IMR-90 (cell line): ENCODE measurements at places on chromosomes 5 and 9. TPM values are rescaled to one million over a fixed set of nuclear protein-coding genes. Genes with fewer than 3 reads are reported as not detected.
A peak's percentile ranks its signal among the peaks of the same experiment; 100 is the strongest.

- no peak for DNase-seq
These were observed 30.7 kb upstream of the JADE2 start for GRCh38 chr5:134494780-134495179.

- DNase-seq, result no peak
These were observed 248.8 kb downstream of the MCTP1 start for GRCh38 chr5:95035891-95036685.

The ADGRD2 gene
- polyA plus RNA-seq, result not detected in 2 replicates

DNA sequence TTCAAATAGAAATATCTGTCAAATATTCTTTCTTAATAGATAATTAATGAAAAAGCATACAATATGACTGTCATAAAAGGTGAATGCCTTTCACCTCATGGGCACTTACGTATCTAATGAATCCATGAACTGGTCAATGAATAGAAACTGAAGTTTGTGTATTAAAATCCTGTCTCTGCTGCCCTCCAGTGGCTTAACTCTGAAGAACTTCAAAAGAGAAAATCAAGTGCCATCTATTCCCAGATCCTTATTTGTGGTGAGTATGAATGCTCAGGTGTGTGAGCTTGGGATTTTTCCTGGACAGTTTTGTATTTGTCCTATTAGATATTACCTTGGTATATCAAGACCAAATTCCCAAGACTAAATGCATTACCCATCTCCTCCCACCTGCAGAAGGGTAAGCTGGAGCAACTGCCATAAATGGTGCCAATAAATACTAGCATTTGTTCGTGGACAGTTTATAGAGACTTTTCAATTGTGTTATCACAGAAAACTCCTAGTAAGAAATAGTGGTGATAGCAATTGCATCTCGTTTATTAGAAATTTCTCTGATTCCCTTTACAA is 44.0 kb upstream of the SVEP1 start:
- peak; percentile 70 for DNase-seq

DNA sequence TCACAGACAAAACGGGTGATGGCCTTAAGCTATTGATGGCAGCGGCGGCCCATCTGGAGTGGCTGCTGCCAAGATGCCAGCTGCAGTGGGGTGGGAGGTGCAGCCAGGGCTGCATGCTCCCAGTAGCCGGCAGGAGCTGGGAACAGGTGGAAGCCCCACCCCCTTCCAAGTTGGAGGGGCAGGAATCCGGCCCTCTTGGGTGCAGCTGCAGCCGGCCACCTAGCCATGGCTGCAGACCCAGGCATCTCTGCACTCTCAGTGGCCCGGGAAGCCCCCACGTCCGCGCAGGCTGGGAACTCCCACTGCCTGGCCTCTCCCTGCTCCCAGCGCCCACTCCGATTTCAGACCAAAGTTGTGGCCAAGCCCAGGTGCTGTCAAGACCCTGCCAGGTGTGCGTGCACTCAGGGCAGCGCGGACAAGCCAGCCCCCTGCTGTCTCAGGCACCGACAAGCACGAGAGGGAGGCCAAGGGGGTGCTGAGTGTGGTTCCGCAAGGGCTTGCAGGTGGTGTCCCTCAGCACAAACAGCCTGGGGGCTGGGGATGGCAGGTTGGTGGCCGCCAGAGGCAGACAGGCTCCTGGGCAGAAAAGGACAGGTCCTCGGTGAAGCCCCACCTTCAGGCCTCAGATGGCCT is 115.1 kb upstream of the TSLP start:
- DNase-seq, result no peak

- DNase-seq, result peak; percentile 91
These were observed 304.0 kb downstream of the PJA2 start for GRCh38 chr5:109105631-109106267.

GRCh38 chr5:31194468-31194813 is 955 bp downstream of the CDH6 start:
- peak; percentile 33 for DNase-seq

- no peak for DNase-seq
These were observed 66.3 kb downstream of the ANKRD33B start for GRCh38 chr5:10630126-10630525.

DNA sequence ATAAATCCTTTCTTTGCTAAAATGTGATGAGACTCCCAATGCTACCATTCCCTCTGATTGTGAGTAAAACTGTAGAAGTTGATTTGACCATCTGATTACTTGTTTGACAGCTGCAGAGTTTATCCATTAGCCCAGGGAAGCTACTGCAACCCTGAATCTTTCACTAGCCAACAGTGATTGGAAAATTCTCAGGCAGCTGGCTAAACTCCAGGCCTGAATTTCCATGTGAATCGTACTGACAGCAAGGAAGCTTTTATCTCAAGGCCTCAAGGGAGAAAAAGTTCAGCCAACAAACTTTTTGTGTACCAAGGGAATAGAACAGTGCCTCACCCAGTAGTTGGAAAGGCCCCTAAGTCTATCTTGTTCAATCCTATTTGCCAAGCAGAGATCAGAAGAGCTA is 246.7 kb upstream of the TRPM3 start:
- no peak for DNase-seq

DNA sequence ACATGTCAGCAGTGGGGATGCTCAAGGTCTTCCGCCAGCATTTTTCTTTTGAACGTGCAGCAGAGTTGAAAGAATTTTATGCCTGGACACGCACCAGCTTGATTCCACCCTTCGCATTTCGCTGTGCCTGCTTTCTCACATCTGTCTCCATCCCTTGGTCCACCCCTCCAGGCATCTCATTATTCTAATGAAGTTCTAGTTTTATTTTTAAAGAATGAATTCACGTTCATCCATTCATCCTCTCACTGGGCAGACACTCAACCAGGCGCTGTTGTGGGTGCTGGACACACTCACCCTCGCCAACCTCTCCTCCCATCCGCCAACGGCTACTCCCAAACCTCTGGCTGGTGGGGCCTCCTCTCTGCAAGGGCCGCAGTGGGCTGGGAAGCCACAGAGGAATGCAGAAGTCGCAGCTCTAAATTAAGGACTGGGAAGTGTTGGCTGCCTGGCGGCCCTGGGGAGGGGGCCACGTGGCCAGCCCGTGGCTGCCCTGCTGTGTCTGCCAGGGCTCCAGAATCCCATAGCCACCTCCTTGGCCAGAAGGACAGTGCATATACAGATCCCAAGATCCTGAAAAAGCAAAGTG is 6.7 kb downstream of the SUSD3 start:
- DNase-seq, result no peak

GRCh38 chr9:129253803-129254381 is 75.8 kb upstream of the IER5L start:
- no peak for DNase-seq

The ACOT12 gene
- polyA plus RNA-seq, result not detected in 2 replicates

The OLFM1 gene
- polyA plus RNA-seq, result 0.23 and 0.38 TPM in 2 replicates

- DNase-seq, result peak; percentile 75
These were observed 4.2 kb downstream of the LECT2 start for GRCh38 chr5:135950611-135951010.

The PTPRD gene
- 0.07 and 0.09 TPM in 2 replicates for polyA plus RNA-seq

GRCh38 chr5:138975098-138975847 is 100.1 kb upstream of the LRRTM2 start:
- peak; percentile 84 for DNase-seq

The PCDHB3 gene
- 0.10 and 0.12 TPM in 2 replicates for polyA plus RNA-seq

DNA sequence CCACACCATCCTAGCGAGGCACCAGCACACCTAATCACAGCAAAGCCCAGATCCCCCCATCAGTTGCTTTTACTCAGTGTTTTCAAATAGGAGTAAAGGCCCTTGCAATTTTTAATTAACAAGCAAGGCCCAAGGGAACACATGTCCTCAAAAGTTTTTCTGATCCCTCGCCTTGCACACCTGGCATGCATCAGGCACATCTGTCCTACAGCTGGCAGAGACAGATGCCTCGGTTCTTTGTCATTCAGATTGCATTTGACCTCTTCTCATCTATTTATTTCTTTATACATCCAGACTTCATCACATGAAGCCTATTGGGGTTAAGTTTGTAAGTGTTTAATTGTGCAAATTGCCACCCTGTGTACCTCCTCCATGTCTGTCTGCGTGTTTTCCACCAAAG is 241.4 kb downstream of the MARCHF11 start:
- DNase-seq, result peak; percentile 13

DNA sequence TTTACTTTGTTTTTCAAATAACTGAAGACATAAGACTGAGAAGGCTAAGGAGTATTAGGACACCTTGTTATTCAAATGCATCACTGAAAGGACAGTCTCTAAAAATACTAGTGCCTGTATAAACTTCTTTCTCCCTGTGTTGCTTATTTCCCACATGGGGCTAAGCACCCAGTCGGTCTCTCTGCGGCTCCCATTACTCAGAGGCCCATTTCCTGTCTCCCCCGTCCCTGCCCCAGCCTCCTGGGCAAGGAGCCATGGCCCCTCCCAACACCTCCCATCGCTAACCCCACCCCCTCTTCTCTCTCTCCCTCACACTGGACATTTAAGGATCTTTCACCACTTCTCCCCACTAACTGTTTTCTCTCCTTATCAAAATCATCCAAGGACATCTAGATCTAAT is 81.9 kb downstream of the EBF1 start:
- peak; percentile 75 for DNase-seq

The CARD9 gene
- 1.5 and 1.9 TPM in 2 replicates for polyA plus RNA-seq

GRCh38 chr5:111115229-111115628 is 23.1 kb downstream of the WDR36 start:
- DNase-seq, result no peak

DNA sequence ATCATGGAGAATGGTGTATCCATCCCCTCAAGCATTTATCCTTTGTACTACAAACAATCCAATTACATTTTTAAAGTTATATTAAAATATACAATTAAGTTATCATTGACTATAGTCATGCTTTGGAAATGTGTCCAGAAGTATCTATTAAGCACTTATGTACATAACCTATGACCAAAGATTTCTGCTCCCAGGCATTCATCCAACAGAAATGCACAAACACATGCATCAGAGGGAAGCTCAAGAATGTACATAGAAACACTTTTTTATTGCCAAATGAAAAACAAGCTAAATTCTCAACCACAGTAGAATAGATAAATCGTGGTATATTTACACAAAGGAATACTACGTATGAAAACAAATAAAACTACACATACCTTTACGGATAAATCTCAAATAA is 700.5 kb upstream of the ZNF608 start:
- DNase-seq, result peak; percentile 86

DNA sequence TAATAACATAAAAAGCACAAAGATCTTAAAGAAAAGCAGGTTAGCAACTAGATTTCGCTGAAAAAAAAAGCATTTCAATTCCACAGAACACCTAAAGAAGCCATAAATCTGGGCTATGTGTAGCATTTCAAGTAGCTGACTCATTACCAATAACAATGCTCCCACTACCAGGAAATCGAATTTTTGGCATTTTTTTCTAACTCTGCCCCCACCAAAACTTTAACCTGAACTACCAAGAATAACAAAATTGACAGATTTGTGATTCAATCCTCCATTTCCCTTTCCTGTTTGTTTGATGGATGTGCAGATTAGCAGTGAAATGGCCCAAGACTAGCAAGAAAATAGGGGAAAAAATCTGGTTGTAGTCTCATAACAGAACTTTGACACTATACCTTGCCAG is 180.2 kb downstream of the RASEF start:
- DNase-seq, result no peak

The TOR1B gene
- 20.5 and 21.0 TPM in 2 replicates for polyA plus RNA-seq

DNA sequence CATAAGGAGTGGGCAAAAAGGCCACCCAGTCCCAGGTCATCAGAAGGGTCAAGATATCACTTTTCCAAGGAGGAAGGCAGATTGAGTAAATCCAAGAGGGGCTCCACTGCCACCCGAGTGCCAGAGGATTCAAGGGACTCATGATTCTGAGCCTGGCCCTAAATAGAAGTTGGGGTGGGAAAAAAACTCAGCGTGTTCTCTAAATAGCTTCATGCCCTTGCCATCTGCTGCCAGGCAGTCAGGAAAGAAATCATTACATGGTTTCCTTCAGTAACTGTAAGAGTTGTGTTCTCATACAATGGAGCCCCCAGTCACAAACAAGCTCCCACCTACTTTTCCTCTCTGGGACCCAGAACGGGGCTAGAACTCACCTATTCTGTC is 37.2 kb downstream of the SAR1B start:
- DNase-seq, result no peak

The TNC gene
- polyA plus RNA-seq, result 236 and 253 TPM in 2 replicates

The PSD2 gene
- polyA plus RNA-seq, result 0.03 and 0.05 TPM in 2 replicates

DNA sequence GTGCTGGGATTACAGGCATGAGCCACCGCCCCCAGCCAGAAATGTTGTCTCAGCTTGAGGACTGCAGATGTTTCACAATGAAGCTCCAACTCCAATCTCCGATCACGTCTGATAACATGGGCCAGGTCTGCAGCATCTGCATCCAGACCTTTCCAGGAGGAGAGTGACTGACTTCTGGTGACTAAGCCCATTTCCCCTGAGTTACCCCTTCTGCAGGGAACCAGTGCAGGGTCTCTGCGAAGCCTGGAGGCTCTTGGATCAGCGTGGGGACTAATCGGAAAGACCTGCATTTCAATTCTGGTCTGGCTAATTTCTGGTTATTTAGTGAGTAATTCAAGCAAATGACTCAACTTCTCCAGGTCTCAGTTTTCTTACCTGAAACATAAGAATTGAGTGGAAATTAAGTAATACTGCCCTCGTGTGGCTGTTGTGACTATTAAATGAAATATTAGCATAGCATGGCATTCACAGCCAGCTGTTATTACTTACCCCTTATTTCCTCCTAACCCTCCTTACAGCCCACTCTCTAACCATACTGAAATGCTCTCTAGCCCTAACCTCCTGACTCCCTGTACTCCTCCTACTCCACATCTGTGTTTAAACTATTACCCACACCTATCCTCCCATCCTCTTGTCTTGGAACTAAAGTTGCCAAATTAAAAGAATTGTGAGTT is 2.2 kb upstream of the GNPDA1 start:
- DNase-seq, result peak; percentile 62

DNA sequence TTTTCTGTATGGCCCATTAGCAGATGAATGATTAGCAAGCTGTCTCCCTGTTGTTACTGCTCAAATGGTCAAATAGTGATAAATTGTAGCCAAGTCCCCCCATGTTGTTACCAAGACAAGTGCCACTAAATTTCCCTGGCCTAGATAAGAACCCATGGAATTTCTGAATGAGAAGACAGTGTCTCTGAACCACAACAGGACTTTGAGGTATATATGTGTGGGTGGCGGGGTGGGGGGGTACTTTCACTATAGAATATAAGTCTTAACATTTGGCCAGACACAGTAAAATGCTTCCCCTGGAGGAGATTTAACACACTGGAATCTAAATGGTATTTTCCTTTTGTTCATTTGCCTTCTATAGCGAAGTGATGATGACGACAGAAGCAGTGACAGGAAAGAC is 28.7 kb downstream of the XPA start:
- no peak for DNase-seq

DNA sequence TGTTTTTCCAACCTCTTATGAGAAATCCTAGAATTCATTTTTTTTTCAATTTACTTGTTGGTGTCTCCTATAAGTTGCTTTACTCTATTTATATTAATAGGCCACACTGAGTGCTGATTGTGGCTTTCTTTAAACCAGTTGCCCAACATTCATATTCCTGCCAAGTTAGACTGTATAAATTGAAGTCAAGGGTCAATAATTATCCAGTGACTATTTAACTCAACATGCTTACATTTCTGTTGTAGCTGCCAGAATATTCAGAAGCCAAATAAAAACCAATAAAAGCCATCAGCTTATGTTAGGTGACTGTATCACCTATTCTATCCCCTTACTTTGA is 169.0 kb downstream of the PTPRD start:
- DNase-seq, result no peak
